ENCODE measurements at places on chromosomes 11 and 22.

GRCh38 chr11:86506235-86506634 is 131.5 kb downstream of the CCDC81 start:
- no peak for DNase-seq

- DNase-seq: no peak
Observed at GRCh38 chr11:32056438-32056837, 34.4 kb upstream of the RCN1 start.

DNA sequence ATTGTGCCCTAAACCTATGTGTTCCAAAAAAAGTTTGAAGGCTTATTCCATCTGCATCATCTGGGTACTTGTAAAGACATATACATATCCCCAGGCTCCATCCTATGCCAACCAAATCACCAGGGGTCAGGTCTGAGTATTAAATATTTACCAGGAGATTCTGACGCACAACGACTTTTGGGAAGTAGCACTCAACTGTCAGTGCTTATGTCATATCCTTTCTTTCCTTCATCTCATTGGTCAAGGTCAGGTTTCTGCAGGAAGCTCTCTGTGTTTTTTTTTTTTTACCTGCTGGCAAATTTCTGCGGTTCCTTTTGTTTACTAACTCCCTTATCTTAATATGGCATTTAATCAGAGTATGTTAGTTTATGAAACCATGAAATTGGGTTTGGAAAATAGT is 22.5 kb upstream of the CYP2R1 start:
- no peak for DNase-seq

DNA sequence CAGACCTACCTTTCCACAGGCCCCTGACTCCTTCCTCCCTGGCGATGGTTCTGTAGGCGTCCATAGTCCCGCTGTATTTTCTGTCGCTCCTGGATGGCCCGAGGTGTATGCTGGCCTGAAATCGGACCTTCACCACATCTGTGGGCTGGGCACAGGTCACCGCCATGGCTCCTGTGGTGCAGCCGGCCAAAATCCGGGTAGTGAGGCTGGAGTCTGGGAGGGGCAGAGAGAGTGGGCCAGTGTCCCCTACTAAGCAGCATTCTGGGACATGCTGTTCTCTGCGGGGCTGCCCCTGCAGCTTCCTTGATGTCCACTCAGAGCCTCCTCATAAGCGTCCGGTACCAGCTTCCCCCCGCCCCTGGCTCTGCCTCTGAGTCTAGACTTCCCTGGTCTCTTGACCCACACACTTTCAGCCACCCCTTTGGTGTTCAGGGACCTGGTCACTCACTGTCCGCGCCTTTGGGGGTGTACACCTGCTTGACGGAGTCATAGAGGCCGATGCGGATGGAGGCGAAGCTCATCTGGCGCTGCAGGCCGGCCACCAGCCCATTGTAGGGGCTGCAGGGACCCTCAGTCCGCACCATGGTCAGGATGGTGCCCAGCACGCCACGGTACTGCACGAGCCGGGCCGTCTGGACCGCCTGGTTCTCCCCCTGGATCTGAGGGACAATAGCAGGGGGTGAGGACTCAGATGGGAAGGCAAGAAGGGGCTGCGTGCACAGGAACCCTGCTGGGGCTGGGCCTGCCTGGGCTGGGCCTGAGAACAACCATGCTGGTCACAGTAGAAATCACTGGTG is 3.0 kb downstream of the UCP3 start:
- DNase-seq: no peak

- no peak for DNase-seq
Observed at GRCh38 chr22:32721328-32722180, 80.0 kb upstream of the TIMP3 start.

Data from activated CD4-positive, alpha-beta T cell treated with anti-CD3 and anti-CD28 coated beads, Interleukin-2, amount 50 U/mL, for 1 hour (primary cell).